ENCODE measurements at places on chromosomes 2 and 18. TPM values are rescaled to one million over a fixed set of nuclear protein-coding genes. Genes with fewer than 3 reads are reported as not detected.

VWC2L gene
- polyA plus RNA-seq, result not detected

FABP1 gene
- polyA plus RNA-seq, result 780 TPM

DSG4 gene
- polyA plus RNA-seq, result 0.41 TPM

NIFK gene
- 54.6 TPM for polyA plus RNA-seq

RGPD4 gene
- polyA plus RNA-seq, result 0.02 TPM

SERPINB4 gene
- polyA plus RNA-seq, result not detected

IL1RL2 gene
- 1.3 TPM for polyA plus RNA-seq

SFT2D3 gene
- polyA plus RNA-seq, result not detected
